ENCODE measurements at places on chromosomes 2 and 18.

DNA sequence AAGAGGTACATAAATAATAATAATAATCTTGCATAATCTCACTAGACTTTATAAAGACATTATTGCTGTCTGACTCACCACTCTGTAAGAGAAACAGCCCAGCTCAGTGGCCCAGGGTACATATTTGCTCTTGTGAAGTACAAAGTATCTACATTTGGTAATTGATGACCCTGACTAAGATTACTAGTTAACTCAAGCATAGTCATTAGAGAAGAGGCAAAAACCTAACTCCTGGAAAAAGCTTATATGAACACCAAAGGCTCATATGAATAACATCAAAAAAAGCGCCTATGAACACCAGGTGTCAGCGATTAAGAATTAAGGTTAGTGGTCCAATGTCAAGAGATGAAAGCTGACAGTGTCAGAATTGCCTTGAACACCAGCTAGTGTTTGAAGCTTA lies 38.4 kb downstream of the RAD51AP2 start:
- DNase-seq: no peak

- DNase-seq: no peak
Observed at GRCh38 chr18:35005963-35006577, 35.1 kb upstream of the MAPRE2 start.

DNA sequence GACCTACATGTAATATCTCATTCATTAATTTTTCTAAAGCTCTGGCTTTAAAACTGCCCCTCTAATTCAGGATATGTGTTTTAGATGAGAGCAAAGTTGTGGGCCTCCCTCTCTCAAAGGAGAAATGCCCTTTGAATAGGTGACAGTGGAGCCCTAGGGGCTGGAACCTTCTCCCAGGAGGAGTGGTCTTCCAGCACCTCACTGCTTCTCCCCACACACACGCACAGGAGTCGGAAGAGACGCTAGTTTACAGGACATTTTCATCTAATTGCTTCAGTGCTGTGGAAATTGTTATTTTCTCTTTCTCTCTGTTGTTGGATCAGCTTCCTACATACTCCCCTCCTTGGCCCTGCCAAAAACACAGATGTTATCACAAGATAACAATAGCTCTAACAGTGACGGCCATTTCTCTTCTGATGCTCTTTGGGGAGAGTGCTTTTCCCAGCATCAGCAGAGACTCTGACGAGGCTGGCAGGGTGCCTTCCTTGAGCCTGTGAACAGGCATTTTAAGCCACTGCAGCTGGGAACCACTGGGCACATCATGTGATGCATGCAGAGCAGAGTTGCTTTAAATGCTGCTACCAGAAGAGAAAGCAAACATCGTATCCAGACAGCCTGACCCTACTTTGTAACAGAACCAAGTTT lies 209.4 kb upstream of the SP5 start:
- no peak for DNase-seq

GRCh38 chr2:204108781-204109295 lies 172.3 kb downstream of the ICOS start:
- DNase-seq: no peak

- no peak for DNase-seq
Observed at GRCh38 chr2:129806990-129807389, 172.5 kb upstream of the RAB6C start.

GRCh38 chr18:61939046-61939674 lies 46.4 kb upstream of the RNF152 start:
- no peak for DNase-seq

DNA sequence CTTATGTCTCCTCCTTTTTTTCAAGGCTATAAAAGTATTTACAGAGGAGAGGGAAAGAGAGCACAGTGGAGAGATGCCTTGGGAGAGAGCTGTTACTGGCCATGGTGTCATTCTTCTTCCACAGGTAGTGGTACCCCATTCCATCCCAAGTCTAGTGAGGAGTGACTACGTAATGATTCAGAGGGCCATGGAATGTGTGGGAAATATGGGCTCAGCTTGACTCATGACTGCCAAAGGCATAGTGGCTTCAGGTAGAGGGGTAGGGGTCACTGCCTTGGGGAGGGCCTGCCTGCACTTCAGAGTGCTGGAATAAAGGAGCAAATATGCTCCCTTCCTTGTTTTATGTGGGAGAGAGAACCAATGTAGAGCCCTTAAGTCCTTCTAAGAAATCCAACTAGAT lies 620.6 kb downstream of the IRS1 start:
- DNase-seq: no peak

- no peak for DNase-seq
Observed at GRCh38 chr2:222673273-222673672, 1.8 kb downstream of the MOGAT1 start.

GRCh38 chr2:232860593-232861241 lies 9.3 kb upstream of the SNORC start:
- DNase-seq: no peak

GRCh38 chr2:219125886-219126270 lies 34.7 kb downstream of the NHEJ1 start:
- no peak for DNase-seq

GRCh38 chr2:54480025-54480424 lies 23.9 kb downstream of the SPTBN1 start:
- no peak for DNase-seq

All from stimulated activated CD8-positive, alpha-beta memory T cell treated with anti-CD3 and anti-CD28 coated beads, Interleukin-4, amount 100 ng/mL, for 1 hour (primary cell).